COR-L47 (cell line): ENCODE measurements at places on chromosomes 4 and X.

DNA sequence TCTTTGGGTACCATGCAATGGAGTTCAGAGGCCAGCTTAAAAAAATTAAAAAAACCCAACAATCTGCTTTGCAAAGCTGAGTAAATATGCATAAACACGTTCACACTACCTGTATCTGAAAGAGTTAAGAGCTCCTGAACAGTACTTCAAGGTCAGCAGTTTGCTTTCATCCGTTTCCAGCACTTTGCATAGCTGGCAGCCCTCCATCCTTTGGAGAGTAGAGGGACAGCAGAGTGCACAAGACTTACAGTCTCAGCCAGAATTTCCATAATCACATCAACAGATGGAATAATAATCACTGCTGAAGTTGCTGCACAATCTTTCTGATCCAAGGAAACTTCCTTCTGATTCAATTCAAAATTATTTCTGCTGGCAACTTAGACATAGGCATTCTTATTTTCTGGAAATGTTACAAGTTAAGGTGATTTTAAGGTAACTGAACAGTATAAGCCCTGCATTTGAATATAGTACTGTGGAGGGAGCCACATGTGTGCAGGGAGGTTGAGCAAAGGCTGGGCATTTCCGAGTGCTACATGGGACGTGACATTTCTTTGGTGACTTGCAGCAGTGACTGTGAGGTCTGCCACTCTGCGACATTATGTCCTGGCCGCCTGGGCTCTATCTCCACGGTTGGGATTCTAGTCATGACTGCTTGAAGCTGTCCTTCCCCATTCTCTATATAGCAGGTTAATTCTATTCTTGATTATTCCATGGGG lies 73.5 kb upstream of the EMCN start:
- DNase-seq, result no peak

DNA sequence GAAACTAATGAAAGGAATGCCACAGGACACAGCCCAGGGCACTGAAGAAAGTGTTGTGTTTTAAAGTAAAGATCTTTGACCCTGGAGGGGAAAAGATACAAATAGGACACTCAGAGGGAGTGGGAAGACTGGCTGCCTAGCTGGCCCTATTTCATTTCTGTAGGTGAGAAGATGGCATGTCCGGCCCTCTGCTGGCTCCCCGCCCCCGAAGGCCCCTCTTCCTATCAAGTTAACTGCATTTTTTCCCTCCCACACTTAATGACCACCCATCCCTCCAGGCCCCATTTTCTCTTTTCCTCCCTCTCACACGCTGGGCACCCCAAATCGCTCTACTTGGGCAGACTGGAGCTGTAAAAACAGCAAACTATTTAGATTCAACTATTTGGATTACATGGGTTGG lies 5.5 kb upstream of the TRIM75 start:
- DNase-seq, result no peak

DNA sequence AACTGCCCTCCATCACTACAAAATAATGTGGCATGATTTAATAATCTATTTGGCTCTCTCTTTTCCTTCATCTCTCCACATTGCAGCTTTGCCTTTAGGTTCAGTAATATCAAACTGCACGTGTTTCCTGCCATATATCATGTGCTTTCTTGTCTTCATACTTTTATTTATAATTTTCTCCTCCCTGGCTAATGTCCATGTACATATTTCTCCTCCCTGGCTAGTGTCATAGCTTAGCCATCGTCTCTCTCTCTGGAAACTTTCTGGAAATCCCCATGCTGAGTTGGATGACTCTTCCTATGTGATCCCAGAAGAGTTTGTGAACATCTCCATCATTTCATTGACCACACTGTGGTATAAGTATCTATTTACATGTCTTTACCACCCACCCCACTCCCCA lies 21.3 kb upstream of the PDGFC start:
- no peak for DNase-seq

GRCh38 chrX:67604979-67605703 lies 61.3 kb downstream of the AR start:
- DNase-seq, result no peak

GRCh38 chr4:40228497-40229365 lies 31.9 kb downstream of the RHOH start:
- no peak for DNase-seq

GRCh38 chr4:56653461-56654237 lies 27.4 kb downstream of the HOPX start:
- no peak for DNase-seq

DNA sequence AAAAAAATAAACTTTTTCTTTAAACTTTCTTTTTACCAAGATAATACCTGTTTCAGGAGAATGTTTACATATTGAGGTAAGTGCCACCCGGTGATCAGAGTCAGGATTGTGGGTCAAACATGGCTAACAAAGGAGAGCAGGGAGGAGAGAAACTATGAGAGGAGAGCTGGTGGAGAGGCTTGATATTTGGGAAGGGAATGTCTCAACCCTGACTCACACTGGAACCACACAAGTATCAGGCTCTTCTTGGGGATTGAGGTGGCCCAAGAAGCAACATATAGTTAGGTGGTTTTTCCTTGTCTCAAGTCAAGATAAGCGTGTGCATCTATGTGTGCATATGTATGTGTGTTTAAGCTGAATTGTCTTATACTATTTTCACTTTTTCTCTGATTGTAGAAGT lies 6.7 kb downstream of the TCEAL1 start:
- no peak for DNase-seq

DNA sequence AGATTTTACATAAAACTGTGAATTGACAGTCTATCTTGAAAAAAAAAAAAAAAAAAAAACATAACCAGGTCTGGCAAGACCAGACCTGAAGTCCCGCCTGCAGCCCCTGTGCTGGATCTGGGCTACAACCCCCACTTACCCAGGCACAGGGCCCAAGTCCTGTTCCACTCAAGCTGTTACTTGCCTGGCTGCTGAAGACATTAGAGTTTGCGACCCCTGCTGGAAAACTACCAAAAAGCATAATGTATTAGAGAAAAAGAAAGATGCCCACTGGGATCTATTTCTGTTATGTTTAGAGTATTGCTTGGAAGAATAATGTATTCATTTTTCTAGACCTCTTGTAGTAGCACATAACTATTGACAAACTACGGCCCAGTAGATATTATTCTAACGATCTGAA lies 4.7 kb downstream of the HS3ST1 start:
- peak; percentile 14 for DNase-seq

GRCh38 chr4:48558819-48559218 lies 68.8 kb downstream of the ZAR1 start:
- DNase-seq, result no peak

DNA sequence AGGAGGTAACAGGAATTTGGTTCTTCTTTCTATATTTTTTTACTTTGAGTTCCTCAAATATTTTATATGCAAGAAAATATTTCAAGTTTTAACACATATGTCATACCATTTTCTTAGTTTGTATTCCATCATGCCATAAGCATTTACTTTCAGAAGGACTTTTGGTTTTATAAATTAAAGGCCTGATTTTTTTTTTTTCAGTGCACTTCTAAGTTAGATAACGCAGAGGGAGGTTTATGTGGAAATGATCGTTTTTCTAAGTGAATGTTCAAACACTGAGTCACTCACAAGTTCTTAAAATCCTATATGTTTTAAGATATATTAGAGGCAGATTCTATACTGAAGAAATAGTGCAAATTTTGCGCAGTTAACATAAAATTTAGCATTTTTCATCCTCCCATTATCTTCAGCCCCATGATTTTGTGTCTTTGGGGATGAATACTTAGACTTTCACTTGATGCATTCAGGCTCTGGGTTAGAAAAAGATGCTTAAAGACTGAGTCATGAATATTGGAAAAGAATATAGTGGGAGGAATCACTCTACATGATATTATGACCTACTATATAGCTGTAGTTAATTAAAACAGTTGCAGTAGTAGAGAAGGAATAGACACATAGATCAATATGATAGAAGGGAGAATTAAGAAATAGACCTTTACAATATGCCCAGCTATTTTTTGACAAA lies 54.9 kb downstream of the COL4A5 start:
- no peak for DNase-seq
